ENCODE measurements at places on chromosomes 1 and 21.
A peak's percentile ranks its signal among the peaks of the same experiment; 100 is the strongest.

DNA sequence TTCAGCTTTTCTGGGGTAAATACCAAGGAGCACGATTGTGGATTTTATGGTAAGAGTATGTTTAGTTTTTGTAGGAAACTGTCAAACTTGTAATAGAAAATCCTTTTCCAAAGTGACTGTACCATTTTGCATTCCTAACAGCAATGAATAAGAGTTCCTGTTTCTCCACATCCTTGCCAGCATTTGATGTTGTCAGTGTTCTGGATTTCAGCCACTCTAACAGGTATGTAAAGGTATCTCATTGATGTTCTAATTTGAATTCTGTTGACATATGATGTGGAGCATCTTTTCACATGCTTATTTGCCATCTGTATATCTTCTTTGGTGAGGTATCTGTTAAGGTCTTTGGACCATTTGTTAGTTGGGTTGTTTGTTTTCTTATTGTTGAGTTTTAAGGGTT, 50.3 kb upstream of the RGS2 start:
- DNase-seq, result no peak

GRCh38 chr1:226001963-226002666, 3.0 kb upstream of the SDE2 start:
- DNase-seq, result peak; percentile 75

- DNase-seq, result no peak
Observed at GRCh38 chr21:34724857-34725195, 56.0 kb downstream of the CLIC6 start.

GRCh38 chr1:43304314-43304681, 3.5 kb downstream of the TIE1 start:
- DNase-seq, result no peak

- no peak for DNase-seq
Observed at GRCh38 chr1:18091660-18092446, 15.7 kb upstream of the IGSF21 start.

DNA sequence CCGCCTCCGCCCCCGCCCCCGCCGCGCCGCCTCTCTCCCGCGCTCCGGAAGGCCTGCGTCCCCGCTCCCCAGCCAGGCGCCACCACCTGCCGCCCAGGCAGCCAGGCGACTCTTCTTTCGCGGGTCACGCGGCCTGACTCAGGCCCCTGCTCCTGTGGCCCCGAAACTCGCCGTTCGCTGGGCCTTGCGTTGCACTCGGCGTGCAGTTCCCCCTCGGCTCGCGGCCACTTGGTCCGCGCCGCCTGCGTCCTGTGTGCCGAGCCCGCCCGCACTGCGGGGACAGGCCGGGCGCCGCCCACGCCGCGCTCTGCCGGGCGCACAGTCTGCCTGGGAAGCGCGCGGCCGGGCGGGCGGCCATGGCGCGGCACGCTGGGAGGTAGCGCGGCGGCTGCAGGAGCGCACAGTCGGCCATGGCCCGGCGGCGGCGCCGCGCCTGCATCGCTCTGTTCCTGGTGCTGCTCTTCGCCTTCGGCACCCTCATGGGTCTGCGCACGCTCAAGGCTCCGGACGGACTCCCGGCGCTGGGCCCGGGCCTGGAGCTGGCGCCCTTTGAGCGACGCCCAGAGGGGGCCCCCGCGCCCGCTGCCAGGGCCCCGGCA, at the start of gene MANEAL:
Gene MANEAL (plus strand): TSS at position 75 of the 599 bp plus-strand sequence. CDS start 336 bp downstream, at position 411.
- peak; percentile 72 for DNase-seq

GRCh38 chr1:15408890-15409387, 749 bp upstream of the EFHD2 start:
- DNase-seq, result no peak

DNA sequence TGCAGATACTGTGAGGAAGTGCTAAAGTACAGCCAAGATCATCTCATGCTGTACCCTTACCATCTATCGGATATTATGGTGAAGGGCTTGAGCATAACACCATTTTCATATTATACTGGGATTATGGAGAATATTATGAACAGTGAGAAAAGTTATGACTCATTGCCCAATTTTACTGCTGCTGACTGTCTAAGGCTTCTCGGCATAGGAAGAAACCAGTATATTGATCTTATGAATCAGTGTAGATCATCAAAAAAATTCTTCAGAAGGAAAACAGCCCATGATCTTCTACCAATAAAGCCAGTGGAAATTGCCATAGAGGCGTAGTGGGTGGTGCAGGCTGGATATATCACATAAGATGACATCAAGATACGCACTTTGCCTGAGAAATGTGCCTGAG, 47.7 kb downstream of the PPIAL4G start:
- no peak for DNase-seq

DNA sequence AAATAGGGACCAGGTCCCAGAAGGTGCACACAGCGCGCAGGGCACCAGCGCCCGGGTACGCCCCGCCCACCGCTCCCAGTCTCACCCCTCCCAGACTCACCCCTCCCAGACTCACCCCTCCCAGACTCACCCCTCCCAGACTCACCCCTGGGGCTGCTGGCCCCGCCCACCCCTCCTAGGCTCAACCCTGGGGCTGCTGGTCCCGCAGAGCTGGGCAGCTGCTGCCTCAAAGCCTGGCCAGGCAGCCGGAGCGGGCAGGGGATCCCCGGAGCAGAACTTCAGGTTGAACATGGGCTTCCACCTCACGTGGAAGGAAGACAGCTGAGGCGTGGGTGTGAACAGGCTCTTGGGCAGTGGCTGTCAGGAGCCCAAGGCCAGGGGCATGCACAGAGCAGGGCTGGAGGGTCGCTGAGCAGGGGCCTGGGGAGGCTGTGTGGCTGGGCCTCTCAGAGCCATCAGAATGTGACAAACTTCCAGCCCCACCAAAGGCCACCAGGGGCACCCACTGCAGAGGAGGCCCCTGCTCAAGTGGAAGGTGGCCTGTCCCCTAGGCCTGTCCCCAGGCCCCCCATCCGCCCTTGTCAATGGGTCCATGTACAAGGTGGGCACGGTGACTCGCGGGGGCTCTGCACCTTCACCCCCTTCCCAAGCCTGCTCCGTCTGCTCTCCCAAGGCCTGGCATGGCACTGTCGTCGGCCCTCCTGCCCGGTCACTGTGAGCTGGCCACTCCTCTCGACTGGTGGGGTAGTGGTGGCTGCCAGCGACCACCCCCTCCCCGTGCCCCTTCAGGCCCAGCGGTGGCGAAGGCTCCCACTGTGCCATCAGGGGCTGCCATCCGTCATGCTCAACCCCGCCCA, 20.4 kb upstream of the SUMO3 start:
- DNase-seq, result peak; percentile 58

DNA sequence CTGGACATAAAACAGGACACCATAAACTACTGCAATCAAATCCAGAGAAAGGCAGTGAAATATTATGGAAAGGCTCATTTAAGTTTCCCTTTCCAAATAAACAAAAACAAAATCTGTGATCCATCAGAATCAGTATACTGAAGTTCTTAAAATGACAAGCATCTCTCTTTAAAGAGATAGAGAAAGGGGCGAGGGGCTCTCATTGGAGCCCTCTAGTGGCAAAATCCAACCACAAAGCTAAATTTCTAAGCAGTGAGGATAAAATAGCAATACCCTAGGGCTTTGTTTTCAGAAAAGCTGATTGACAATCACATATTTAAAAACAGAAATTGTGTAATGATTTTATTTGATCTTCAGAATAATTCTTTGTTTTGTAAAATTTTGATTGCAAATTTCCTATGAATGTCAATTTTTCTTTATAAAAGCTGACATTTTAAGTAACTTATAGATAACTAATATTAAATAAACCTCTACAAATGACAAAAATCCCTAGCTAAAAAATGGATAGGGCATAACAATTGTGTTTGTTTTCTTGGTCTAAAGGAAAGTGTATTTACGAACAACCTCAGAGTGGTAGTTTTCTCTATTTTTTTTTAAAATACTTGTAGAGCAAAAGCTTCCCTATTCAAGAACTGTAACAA, 138.2 kb downstream of the COL24A1 start:
- no peak for DNase-seq

DNA sequence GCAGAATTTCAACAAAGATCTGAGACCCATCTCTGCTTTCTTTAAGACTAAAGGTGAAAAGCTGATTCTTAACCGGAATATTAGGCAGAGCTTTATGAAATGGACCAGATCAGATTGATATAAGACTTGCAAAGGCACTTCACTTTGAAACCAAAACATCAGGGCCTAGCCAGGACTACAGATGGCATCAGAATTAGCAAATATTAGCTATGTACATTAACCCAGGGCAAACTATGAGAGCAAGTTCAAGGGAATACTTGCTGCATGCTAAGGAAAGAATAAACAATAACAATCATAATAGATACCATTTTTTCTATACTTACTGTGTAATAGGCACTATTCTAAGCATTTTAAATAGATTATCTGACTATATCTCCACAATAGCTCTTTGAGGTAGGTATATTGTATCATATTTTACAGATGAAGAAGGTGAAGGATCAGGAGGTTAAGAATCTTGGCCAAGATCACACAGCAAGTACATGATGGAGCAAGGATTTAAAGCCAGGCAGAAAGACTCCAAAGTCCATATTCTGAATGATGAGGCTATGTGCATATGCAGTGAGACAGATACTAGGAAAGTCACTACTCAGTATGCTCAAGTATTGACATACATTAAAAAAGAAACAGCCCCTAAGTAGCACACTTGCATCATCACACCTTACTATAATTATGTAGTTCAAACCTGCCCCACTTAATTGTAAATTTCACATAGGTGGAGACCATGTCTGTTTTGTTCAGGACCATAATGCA, 209.3 kb upstream of the PKN2 start:
- DNase-seq, result no peak

- no peak for DNase-seq
Observed at GRCh38 chr1:224524679-224525078, 90.1 kb upstream of the WDR26 start.

GRCh38 chr1:242691610-242691945, 167.1 kb upstream of the PLD5 start:
- DNase-seq, result no peak

GRCh38 chr1:206672844-206673758, 11.6 kb upstream of the MAPKAPK2 start:
- no peak for DNase-seq

GRCh38 chr1:197224160-197224559, 43.9 kb upstream of the CRB1 start:
- no peak for DNase-seq

- DNase-seq, result peak; percentile 19
Observed at GRCh38 chr1:7420098-7420445, 351.0 kb upstream of the VAMP3 start.

- DNase-seq, result no peak
Observed at GRCh38 chr1:201495551-201496295, 11.2 kb downstream of the CSRP1 start.

DNA sequence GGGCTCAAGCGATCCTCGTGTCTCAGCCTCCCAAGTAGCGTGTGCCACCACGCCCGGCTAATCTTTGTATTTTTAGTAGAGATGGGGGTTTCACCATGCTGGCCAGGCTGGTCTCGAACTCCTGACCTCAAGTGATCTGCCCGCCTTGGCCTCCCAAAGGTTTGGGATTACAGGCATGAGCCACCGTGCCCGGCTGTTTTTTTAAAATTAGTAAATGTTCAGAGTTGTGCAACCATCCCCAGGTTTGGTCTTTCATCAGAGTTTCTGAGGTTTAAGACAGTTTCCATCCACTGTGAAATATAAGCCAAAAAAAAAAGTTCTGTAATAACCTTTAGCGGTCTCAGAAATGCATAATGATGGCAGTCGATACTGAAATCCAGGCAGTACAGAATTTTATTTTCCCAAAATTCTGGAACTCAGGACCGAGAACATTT, 550 bp upstream of the SYT11 start:
- DNase-seq, result peak; percentile 63

GRCh38 chr1:25657883-25658760, 41.5 kb downstream of the MAN1C1 start:
- no peak for DNase-seq

DNA sequence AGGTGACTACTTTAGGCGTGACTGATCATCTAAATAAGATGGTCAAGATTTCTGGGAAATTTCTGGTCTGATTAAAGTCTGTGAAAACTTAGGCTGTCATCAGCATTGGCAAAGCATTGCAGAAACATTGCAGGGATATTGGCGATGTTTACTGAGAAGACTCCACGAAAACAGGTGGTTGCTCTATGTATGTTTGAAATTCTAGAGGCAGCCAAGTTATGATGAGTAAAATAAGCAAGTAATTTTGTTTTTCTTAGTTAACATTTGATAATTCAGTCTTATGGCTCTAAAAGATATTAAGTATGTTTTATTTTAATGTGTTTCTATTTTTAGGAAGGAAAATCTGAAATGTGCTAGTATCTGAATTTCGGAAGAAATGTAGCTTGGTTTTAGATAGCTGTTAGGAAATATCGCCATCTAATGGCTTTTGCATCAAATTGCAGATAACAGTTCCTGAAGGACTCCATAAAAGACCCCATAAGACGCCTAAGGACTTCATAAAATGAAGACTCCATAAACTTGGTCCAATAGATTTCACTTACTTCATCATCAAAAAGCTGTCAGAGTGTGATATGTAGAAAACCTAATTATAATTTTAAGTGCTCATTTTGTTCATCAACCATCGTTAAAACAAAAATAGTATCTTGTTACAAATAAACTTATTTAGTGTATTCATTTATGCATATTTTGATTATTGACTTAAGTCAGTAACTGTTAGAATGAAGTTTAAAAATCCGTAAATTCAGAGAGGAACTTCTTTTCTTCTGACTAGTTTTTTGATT, 344.6 kb downstream of the RYR2 start:
- DNase-seq, result no peak

DNA sequence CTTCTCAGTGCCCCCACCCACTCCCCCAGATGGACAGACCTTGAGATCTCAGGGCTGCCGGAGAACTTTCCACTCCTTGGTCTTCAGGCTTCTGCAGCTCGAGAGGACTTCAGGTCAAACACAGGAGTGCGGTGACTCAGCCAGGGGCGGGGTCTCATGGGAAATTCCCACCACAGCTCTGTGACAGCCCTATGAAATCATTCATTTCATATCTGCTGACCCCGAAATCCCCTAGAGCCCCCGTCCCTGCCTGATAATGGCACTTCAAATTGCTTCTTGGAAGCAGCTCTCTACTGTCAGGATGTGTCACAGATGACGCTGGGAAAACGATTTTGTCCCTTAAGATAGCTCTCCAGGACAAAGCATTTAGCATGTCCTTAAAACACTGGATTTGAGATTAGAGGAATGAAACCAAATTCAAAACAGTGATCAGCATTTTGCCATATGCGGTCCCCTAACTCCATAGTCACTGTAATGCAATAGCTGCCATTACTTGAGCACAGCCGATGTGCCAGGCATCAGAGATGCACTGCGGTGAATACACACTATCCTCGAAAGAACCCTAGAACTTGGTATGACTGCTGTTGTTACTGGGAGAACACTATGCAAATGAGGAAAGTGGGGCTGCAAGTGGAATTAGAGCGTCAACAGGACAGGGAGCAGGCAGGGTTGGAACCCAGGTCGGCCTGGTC, at the start of gene TNFRSF9:
Gene TNFRSF9 (minus strand): TSS at position 95 of the 692 bp plus-strand sequence. CDS start 845 bp downstream, outside the sequence.
- peak; percentile 93 for DNase-seq

GRCh38 chr1:44499306-44499705, 94.3 kb downstream of the RNF220 start:
- DNase-seq, result no peak

- DNase-seq, result no peak
Observed at GRCh38 chr1:65319754-65320153, 10.4 kb downstream of the DNAJC6 start.

Data from activated effector memory CD4-positive, alpha-beta T cell treated with anti-CD3 and anti-CD28 coated beads, Interleukin-2, amount 50 U/mL, for 16 hours (primary cell).